ENCODE measurements at places on chromosomes 12 and 14. TPM values are rescaled to one million over a fixed set of nuclear protein-coding genes. Genes with fewer than 3 reads are reported as not detected.

Gene C12orf56
- 0.03 TPM for total RNA-seq

Gene RNF34
- total RNA-seq: 42.1 TPM

Gene CPNE6
- total RNA-seq: not detected

Gene ENDOU
- total RNA-seq: not detected

Gene DAO
- total RNA-seq: not detected

Gene KCNH3
- total RNA-seq: 2.9 TPM

Gene HOXC4
- 4.3 TPM for total RNA-seq

Gene PMEL
- total RNA-seq: 0.77 TPM

Gene KRT4
- 3.6 TPM for total RNA-seq

Gene SMOC1
- total RNA-seq: 19.6 TPM

Gene SRRM4
- not detected for total RNA-seq

Gene SLC8A3
- total RNA-seq: not detected

All from A549 treated with CORT108297 at 1 μM for 4 hours (cell line).